NCI-H187 (cell line): ENCODE measurements at places on chromosomes 7 and 10.

DNA sequence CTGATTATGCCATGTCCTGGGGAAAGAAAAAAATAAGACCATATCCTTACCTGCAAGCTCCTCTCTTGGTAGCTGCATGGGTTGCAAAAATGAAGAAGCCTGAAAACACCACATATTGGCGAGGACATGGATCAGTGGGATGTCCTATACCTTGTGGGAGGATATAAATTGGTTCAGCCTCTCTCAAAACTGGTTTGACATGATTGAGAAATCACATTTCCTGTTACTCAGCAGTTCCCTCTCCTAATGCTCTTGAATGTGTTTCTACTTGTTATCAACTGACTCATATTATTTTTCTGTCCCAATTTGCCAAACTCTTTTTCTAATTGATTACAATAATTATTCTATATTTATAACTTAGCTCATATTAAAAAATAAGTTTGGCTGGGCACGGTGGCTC lies 380.2 kb downstream of the EXOC4 start:
- no peak for DNase-seq

GRCh38 chr7:69452797-69453196 lies 145.5 kb upstream of the AUTS2 start:
- no peak for DNase-seq

DNA sequence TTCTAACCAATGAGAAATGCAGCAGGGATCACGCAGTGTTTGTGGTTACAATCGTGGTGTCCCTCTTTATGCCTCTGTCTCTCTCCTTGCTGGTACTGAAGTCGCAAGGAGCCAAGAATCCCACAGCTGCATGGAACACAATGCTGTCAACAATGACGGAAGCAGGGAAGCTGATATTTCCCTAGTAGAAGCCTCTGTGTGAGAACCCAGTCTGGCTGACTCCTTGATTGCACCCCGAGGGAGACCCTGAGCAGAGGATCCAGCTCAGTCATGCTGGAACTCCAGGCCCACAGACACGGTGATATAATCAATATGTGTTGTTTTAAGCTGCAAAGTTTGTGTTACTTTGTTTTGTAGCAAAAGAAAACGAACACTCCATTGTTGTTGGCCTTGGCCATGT lies 677.9 kb downstream of the PARD3 start:
- no peak for DNase-seq

DNA sequence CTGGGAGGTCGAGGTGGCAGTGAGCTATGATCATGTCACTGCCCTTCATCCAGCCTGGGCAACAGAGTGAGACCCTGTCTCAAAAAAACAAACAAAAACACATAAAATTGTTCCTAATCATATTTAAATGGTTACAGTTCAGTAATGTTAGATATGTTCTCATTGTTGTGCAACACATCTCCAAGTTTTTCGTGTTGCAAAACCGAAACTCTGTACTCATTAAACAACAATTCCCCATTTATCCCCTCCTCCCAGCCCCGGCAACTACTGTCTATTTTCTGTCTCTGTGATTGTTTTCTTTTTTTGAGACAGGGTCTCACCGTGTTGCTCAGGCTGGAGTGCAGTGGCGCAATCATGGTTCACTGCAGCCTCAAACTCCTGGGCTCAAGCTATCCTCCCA lies 16.1 kb upstream of the PRXL2A start:
- no peak for DNase-seq

DNA sequence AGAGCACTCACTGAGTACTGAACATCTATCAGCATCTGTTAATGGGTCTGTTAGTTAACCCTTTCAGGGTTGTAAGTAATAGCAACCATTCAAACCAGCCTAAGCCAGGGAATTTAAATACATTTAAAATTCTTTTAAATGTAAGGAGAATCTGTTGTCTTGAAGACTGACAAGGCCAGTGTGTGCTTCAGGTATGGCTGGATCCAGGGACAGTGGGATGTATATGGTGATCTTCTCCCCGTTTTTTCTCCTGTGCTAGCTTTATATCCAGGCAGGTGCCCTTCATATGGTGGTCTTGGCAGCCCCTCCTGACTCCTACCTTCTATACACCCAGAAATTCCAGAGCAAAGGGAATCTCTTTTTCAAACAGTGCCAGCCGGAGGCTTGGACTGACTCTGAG lies 46.6 kb upstream of the DAGLB start:
- DNase-seq: no peak

GRCh38 chr7:20831451-20831850 lies 44.8 kb upstream of the SP8 start:
- no peak for DNase-seq

GRCh38 chr7:83976302-83976701 lies 218.3 kb downstream of the SEMA3A start:
- no peak for DNase-seq

DNA sequence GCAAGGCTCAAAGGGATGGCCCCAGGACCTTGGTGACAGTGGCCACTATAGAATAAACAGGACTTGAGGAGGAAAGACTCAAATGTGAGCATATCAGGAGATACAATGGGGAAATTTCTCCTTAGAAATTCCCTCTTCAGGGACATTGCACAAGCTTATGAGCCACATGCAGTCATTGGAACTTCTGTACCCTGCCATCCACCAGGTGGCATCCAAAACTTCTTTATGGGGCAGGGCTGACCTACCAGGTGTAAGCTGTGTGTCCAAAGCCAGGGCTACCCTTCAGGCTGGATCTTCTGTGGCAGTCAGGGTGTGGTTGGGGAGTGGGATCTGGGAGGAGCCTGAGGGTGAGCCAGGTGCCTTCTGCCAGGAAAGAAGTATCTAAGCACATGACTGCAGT lies 36.6 kb upstream of the LRRC18 start:
- DNase-seq: no peak
